ENCODE measurements at places on chromosomes 2 and 18.

- no peak for DNase-seq
Measured at GRCh38 chr18:34933909-34934661, 107.1 kb upstream of the MAPRE2 start.

- no peak for DNase-seq
Measured at GRCh38 chr2:120320318-120320851, 25.6 kb upstream of the INHBB start.

DNA sequence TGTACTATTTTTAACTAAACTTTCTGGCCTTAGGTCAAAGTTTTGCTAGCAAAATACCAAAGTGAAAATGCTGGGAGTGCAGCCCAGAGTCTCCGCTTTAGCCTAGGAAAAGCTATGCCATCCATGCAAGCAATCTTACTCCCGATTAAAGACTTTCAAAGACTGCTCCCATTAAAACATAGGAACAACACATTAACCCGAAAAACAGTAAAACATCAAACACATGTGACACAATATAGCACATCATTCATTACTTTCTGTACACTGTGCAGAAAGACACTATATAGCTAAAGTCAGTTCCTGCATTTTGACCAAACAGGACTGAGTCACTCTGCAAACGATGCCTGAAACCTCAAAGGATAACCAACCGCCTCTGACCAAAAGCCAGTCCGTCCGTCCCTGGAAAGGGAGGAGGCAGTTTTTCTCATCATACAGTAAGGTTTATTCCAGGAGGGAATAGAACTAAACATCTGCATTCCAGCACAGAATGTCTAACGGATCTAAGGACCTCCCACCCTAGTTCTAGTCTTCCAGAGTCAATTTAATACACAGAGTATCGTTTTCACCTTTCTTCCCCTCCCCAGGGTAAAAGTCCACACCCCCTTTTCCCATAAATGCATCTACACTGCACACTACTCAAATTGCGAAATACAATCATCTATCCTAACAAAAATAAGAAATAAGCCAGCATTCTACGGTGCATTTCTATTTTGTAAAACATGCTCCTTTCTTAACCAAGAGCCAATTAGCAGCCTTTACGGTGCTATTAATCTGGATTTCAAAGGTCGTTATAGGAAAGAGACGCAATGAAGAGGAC is 1.7 kb downstream of the ROCK2 start:
- DNase-seq, result no peak

DNA sequence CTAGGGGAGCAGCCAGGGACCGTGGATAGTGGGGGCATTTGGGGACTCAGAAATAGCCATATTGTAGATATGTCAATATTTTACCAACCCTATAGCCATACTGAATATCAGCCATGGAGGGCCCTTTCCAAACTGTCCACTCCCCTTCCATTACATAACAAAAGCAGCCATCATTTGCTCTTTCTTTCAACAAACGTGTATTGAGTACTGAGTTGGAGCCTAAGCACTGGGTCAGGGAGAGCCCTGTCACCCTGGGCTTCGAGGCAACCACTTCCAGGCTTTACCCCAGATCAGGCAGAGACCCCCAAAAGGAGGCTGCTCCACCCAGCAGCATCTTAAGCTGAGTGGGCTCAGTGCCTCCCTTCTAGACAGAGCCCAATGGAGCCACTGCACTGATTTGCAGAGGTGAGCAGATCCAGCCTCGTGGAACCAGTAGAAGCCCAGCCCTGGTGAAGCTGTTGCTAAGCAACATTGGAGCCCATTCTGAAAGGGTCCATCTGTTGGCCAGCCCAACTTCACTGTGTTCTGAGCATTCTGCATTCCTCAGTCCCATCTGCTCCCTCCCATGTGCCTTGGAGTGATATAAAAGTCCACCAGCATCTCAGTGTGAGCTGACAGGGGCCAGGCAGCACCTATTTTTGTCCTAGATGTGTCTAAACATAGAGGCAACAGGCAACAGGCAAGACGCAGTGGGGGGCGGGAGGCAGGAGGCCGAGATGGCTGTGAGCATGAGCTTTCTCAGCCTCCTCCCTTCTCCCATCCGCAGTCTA is 112.1 kb downstream of the PLB1 start:
- no peak for DNase-seq

DNA sequence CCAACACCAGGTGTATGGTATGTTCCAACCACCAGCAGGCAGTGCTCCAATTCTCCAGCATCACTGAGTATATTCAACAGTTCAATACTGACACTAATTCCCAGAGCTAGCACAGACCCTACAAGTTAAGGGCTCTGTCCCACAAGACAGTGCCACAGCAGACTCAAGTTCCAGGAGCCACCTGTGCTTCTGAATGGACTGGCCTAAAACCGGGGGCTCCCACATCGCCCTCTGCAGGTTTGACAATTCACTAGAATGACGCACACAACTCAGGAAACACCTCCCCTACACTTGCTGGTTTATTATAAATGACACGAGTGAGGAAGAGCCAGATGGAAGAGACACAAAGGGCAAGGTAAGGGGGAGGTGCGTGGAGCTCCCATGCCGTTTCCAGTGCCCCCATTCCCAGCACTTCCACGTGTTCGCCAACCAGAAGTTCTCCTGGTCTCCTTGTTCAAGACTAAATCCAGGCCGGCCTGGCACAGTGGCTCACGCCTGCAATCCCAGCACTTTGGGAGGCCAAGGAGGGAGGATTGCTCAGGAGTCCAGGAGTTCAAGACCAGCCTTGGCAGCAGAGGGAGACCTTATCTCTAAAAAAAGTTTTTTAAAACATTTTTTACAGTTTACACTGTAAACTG is 12.2 kb upstream of the ATP6V1B1 start:
- no peak for DNase-seq

DNA sequence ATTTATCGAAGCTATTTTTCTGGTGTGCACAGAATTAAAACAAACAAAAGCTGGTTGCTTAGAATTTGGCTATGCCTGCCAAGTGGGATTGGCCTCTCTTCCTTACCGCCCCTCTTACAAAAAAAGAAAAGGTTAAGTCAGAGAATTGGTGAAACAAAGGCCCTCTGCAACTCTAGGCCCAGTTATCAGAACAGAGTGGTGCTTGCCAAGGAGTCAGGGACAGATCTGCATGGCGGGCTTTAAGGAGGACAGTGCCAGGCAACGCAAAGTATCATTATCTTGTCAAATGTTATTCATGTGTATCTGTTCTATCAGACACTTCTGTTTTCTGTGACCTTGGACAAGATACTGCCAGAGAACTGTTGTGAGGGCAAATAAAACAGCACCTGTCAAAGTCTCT is 78.3 kb downstream of the TGIF1 start:
- no peak for DNase-seq

DNA sequence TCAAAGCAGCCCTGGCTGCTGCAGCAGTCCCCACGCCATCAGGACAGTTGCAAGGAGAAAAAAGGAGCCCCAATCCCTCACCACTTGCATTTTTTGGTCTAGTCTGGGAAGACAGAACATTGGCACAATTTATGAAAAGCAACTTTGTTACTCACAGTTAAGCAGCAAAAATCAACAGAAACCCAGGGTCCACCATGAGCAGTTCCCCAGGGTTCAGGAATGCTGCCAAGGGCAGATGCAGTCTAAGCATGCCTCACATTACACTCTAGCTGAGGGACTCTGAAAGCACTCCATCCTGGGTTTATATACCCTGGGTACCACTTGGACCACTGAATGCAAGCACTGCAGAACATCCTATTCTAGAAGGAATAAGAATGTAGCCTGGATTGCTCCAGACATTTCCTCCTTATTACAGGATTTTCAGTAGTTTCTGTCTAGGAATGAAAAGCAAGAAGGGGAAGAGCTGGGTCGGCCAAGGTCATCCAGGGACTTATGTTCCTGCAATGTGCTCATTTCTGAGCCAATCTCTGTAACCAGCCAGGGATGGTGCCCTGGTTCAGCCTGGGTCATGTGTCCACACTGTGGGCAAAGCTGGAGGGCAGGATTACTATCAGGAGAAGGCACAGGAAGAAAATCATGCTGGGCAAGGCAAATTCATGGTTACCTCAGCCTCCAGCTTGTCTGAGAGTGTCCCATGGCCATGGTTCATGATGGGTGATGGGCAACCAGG is 19.5 kb upstream of the TMEM163 start:
- no peak for DNase-seq

- DNase-seq, result no peak
Measured at GRCh38 chr2:34408100-34408499, 809.0 kb upstream of the FAM98A start.
